ENCODE measurements at places on chromosomes 1 and 21.

DNA sequence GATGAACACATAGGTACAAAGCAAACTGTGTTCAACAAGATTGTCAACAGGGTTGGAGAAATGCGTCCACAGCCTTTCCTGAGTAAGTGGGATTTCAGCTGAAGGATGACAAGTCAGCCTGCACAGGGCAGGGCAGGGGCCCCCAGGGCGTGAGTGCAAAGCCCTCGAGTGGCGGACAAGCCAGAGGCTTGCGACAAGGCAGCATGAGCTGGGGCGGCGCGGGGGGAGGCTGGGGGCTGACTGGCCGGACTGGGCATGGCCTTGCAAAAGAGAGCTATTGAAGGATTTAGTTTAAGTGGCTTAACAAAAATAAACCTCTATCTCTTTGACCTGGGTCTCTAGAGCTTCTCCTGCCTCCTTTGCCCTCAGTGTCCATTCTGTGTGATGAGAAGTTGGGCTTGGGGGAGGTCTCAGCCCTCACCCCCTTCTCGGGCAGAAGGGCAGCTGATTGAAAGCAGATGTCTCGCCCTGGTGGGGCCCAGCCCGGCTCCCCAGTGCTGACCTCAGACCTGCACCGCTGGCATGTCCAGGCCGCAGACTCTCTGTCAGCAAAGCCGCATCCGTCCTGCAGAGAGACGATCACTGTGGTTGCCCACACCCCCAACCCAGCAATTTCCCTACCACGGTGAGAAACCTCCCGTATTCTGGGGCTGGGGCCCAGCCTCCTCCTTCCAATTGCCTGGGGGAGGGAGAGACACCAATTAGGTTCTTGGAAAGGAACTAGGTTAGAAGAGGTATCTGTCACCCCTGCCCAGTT is 24.3 kb upstream of the EPS8L3 start:
- no peak for DNase-seq

GRCh38 chr1:6850537-6850936 is 65.3 kb downstream of the CAMTA1 start:
- no peak for DNase-seq

DNA sequence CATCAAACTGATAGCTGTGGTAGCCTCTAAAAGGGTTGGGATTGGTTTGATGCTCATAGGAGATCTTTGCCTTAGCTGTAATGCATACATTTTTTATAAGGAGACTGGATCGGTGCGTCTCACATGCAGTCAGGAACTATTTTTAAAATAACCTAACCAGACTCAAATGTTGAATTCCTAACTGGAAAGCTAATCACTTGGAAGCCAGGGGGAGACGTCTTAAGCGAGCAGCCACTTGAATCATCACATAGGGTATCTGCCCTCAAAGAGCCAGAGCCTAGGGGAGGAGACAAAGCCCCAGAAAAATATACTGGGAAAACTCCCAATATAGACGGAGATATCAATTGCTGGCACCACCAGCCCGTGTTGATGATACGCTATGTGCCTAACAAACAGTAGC is 61.7 kb upstream of the PUM1 start:
- no peak for DNase-seq

- DNase-seq, result no peak
Observed at GRCh38 chr1:52056937-52057231, 789 bp downstream of the BTF3L4 start.

GRCh38 chr1:200775850-200776249 is 37.2 kb downstream of the CAMSAP2 start:
- DNase-seq, result no peak

DNA sequence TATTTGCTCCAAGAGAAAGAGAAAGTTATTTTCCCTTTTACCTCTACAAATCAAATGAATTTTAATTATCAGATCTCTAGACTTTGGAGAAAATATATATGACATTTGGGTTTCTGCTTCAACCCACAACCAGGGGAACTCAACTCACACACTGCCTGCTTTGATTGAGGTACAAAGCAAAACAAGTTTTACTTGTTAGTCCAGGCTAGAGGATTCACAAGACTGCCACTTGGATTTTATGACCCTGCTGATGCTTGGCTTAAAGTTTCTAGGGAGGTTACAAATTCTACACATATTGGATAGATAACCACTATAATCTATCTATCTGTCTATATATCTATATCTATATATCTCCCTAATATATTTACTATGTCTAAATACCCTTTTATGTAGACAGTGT is 467.3 kb upstream of the RGS18 start:
- DNase-seq, result no peak

DNA sequence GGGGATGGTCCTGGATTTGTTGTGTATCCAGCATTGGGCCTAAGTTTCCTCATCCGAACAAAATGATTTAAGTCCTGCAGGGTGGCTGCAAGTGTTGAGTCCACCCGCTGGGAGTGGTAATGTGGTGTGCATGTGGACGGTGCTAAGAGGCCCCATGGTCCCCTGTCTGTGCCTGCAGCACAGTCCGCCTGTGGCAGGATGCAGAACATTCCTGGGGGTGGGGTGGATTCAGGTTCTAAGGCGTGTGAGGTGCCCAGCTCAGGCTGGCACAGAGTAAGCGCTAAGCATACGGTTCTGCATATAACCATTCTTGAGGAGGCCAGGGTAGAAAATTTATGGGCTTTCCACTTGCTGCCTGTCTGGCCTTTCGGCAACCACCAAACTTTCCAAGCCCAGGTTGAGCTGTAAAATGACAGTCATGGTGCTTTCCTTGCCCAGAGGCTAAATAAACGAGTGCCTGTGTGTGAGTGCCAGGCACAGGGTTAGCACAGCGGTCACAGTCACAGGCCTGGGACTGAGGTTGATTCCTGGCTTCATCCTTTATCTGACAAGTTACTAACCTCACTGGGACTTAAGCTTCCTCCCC is 30.7 kb downstream of the SLC2A1 start:
- no peak for DNase-seq

DNA sequence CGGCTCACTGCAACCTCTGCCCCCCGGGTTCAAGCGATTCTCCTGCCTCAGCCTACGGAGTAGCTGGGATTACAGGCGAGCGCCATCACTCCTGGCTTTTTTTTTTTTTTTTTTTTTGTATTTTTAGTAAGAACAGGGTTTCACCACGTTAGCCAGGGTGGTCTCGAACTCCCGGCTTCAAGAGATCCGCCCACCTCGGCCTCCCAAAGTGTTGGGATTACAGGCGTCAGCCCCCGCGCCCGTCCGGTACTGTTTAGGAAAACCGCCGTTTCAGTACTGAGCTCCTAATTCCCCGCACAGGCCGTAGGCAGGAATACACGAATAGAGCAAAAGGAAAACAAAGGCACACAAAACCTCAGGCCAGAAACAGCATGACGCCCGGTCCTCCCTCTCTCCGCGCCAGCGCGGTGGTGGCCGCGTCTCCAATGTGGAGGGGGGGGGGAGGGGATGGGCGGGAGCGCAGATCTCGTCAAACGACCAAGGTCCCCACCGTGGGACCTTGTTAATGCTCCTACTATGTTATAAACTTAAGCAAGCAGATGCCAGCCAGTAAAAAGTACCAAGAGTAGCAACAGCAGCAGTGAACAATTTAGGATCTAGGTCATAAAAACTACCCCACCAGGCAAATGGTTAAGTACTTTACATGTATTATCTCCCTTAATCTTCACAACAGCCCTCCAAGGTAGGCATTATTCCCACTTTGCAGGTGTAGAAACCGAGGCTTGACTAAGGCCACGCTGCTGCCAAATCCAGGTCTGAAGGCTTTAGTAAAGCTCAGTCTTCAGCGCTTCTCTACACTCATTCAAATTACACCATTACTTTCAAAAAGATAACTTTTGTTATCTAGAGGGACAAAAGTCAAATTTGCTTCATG is 648 bp upstream of the ADAR start:
- DNase-seq, result peak; percentile 19

GRCh38 chr1:193457676-193458075 is 271.3 kb upstream of the B3GALT2 start:
- no peak for DNase-seq

- DNase-seq, result no peak
Observed at GRCh38 chr1:236275061-236275460, 6.7 kb downstream of the ERO1B start.

DNA sequence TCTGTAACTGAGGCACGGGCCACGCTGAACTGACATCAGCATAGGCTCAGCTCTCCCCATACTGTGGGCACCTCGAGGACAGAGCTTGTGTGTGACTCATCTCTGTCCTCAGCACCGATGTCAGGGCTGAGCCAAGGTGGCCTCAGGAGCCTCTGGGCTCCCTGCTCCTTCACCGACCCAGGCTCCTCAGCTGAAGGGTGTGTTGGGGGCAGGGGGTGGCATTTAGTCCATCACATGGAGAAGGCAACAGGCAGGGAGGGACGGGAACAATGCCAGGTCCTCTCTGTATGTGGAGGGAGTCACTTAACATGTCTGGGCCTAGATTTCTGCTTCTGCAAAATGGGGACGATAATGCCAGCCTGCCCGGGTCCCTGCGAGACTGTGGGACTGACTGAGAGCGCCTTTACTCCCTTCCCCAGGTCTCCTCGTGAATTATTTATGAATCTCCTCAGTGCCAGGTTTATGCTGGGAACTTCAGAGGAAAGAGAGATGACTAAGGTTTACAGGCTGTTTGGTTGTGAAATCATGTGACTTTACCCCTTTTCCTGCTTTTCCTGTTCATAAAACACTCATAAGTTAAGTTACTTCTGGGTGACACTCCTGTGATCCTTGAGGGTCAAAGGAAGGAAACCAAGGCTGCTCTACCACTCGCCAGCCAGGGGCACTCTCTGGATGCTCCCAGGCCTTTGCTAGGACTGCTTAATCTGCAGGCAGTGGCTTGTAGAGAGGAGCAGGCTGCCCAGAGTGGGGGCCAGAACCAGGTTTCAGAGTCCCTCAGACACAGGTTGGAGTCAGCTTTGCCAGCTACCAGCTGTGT is 16.2 kb downstream of the TTC39A start:
- no peak for DNase-seq

DNA sequence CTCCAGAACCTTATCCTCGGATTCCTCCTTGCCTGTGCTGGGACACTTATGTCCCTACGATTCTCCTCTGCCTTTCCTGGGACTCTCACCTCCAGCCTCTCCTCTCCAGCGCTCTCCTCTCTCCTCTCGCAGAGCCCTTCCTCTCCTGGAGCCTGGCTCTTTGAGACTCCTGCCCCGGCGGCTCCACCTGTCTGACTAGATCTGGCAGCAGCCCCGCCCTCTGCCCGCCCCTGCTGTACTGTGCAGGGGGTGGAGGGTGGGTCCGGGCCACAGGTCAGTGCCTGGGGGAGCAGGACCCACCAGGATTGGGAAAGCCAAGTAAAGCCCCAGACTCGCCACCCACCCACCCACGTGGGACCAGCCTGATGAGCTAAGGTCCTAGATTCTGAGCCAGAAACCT is 1.6 kb downstream of the ELOVL1 start:
- DNase-seq, result no peak

DNA sequence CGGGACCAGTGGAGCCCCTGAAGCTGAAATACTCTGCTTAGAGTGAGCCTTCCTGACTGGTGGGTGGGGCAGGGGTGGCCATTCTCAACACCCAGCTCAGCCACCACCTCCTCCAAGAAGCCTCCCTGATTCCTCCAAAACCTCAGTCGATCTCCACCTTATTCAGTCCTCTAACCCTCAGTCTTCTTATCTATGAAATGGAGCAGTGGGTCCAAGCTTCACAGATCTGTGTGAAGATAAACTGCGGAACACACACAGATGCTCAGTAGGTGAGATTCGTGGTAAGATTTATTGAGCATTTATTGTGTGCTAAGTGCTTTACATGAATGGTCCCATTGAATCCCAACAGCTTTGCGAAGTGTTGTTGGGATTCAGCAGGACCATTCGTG is 93.1 kb upstream of the RUNX3 start:
- no peak for DNase-seq

DNA sequence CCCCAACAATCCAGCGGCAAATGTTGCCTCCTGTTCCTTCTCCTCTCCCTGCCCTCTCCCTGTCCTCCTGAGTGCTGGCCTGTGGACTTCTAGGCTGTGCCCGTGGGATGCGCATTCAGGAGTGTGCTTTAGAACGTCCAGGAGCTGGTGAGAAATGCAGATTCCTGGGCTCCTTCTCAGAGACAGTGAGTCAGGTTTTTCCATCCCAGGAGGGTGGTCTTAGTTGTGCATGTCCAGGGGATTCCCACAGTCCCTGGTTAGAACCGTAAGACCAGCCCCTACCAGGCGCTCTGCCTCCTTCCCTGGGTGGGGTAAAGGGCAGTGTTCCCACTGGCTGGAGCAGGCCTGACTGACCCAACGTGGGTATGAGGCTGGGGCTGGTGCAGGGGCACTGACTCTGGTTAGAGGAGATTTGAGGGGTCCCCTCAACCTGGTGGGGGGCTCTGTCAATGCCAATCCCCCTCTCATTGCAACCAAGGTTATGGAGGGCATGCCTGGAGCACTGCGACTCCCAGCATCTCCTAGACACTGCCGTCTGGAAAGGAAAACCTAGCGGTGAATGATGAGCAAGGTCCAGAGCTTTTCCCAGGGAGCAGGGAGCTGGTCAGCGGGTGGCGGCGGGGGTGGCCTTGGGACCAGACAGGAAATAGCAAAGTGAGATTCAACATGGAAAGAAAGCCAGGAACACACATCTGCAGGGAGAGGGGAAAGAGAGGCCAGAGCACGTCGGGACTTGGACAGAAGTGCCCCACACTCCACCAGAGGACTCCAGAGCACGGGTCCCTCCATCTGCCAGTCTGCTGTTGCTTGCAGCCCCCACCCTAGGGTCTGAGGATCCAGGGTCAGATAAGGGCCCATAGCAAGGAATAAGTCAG is 38.5 kb downstream of the HSPG2 start:
- DNase-seq, result no peak

GRCh38 chr1:61892977-61893376 is 150.7 kb downstream of the PATJ start:
- no peak for DNase-seq

- DNase-seq, result no peak
Observed at GRCh38 chr21:40335704-40336103, 468.5 kb downstream of the PCP4 start.

- DNase-seq, result no peak
Observed at GRCh38 chr1:42005530-42005929, 86.8 kb upstream of the HIVEP3 start.

DNA sequence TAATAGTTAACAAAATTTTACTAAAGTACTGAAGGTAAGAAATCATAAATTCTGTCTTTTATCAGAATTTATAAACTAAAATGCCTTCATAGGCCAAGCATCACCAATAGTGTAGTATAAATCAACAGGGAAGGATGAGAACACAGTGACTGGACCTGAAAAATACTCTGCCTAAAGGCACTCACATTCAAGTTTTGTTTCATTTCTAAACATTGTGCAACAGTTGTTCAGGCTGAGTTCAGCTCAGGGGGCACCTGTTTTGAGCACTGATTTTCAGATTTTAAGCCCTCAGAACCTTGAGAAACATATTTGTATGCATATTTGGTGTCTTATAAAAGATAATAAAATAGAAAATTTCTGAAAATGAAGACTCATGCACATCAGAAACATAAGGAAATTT is 12.4 kb downstream of the ACBD6 start:
- DNase-seq, result no peak

Measured in C1 segment of cervical spinal cord (tissue), 14 donors.